Posterior vena cava (tissue), 2 donors: ENCODE measurements at places on chromosomes 2 and 18. TPM values are rescaled to one million over a fixed set of nuclear protein-coding genes. Genes with fewer than 3 reads are reported as not detected.

DNA sequence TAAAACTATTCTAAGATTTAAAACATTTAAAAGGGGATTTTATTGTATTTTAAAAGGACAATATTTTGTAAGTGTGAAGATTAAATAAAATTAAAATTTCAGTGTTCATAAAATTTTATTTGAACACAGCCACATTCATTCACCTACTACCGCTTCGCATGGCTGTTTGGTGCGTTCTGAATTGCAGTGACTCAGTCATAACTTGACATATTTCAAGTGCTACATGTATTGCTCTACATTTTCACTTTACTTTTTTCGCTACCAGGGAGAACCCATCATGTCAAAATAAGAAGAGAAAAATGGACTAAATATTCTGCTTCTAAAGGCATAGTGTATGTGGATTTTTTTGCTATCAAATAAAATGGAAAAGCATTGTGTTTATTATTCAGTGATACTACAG is 8.7 kb downstream of the PTH2R start:
- DNase-seq: no peak

DNA sequence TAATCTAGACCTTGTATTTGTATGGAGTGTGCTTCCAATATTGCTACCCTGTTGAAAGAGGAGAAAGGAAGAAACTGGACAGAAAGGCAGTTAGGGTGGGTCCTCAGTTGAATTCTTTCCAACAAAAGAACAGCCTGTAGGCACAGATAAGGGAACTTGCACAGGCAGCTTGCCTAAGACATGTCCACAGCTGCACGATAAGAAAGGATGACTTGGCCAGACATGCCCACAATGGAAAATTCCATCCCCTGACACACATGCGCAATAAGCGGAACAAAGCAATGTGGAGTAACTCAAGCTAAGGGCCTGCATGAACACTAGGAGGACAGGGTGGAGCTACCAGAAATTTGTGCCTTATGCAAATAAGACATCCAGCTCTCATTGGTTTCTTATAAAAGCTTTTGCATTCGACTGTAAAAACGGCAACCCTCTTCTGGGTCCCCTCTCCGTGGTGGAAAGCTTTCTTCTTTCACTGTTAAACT is 1084.7 kb upstream of the NXPH2 start:
- no peak for DNase-seq

The IL1R1 gene
- total RNA-seq: 189 TPM

- no peak for DNase-seq
Measured at GRCh38 chr2:234705108-234705507, 208.2 kb upstream of the ARL4C start.

GRCh38 chr2:202115479-202115971 is 42.5 kb downstream of the KIAA2012 start:
- DNase-seq: no peak

- peak; percentile 91 for DNase-seq
Measured at GRCh38 chr2:74481961-74482800, 617 bp downstream of the CCDC142 start.

- DNase-seq: no peak
Measured at GRCh38 chr2:2590141-2590540, 259.1 kb upstream of the MYT1L start.

- no peak for DNase-seq
Measured at GRCh38 chr2:195505701-195506100, 151.3 kb upstream of the SLC39A10 start.

The RABL2A gene
- 15.3 TPM for total RNA-seq

DNA sequence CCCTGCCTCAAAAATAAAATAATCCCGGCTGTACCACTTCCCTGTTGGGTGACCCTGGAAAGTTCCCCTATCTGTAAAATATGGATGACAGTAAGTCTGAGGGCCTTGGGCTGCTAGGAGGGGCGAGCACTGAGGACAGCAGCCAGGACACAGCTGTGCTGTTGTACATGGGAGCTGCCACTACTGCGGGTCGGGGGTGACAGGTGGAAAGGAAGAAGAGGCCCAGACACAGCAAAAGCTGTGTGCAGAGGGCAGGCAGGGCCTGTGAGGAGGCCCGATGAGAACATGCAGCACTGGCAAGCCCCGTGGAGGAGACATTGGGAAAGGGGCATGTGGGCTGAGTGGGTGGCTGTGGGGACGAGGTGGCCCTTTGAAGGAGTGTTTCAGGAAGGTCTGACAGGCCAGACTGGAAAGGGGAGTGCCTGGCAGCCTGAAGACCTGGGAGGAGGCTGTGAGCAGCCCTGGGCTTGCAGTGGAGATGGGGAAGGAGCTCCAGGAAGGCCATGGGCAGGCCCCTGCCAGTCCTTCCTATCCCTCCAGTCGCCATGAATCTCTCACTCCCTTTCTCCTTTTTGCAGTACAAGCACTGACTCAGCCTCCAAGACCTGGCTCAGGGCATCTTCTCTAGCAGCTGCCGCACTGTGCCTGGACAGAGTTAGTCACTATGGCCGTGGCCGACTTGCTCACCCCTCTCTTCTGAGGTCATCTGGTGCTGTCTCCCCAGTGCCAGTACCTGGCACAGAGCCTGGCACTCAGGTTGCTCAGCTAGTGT is 28.9 kb upstream of the SEMA4C start:
- DNase-seq: no peak

The RGPD4 gene
- 0.37 TPM for total RNA-seq

DNA sequence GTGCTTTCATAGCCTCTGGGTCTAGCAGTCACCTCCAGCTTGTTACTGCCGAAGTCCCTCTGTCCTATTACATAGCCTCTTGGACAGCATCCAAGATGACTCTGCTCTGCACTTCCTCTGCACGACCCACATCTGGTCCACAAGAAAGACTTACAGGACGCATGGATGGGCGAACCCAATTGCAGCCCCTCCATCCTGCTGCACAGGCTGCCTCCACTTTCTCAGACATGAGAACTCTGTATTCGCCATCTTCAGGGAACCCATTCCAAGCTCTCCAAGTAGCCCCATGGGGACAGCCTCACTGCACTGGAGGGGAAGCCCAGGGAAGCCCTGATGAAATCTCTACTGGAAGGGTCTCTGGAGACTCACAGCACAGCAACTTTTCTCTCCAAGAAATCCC is 172.1 kb downstream of the GFPT1 start:
- no peak for DNase-seq

DNA sequence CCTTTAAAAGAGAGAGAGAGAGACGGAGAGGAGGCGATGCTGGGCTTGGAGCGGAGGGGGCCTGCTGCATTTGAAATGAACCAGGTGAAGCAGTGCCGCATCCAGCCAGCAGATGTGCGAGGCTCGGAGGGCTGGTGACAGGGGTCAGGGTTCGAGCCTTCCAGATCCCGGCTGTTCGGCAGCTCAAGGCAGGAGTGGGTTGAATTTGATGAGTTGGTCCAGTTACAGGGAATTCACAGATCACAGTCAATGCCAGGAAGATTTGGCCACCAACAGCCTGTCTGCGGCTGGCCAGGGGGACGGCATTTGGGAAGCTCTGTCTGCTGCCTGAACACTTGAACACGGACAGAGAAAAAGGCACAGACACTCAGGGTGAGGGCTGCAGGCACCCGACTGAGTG is 48.6 kb downstream of the PTGR3 start:
- no peak for DNase-seq

- DNase-seq: no peak
Measured at GRCh38 chr2:207046724-207047123, 107.4 kb downstream of the CPO start.

The ASAP2 gene
- 28.1 TPM for total RNA-seq

The ST6GAL2 gene
- total RNA-seq: 15.5 TPM

The PTGR3 gene
- 15.8 TPM for total RNA-seq

GRCh38 chr2:69147841-69148533 is 135.0 kb downstream of the ANTXR1 start:
- DNase-seq: no peak

The MTX2 gene
- 20.1 TPM for total RNA-seq

DNA sequence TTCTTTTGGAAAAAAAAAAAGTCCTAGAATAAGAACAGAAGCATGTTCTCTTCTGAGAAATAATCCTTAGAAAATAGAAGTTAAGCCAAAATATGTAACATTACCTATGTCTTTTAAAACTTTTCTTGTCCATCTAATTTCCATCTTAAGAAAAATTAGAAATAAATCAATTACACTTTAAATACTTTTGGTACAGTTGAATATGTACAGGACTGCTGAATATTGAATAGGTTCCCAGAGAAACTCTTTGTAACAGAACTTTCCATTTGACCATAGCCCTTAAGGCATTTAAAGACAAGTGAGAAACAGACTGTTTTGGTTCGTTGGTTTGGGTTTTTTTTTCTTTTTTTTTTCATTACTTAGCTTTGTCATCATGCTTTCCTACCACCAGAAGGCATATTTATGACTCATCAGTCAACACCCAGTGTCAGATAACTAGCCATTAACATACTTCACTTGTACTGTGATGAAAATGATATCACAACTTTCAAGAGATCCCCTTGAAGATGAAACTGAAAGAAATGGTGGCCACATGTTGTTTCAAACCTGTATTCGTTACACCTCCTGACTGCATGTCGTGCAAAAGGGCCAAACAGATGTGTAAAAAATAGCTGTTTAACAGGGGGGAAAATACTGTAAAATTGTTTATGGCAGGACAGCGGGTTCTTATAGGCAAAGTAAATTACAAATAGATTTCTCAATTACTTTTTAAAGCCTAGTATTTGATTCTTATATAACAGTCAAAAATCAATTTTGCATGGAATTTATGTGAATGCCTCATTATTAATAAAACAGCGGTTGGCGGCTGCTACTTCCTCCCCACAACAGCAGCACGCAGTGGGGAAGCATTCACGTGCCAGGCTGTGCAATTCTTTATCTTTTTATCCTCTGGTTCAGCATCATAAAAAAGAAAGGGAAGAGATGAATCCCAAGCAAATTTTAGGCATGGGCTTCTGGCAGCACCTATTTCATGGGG is 280.7 kb upstream of the HNRNPA3 start:
- DNase-seq: no peak

DNA sequence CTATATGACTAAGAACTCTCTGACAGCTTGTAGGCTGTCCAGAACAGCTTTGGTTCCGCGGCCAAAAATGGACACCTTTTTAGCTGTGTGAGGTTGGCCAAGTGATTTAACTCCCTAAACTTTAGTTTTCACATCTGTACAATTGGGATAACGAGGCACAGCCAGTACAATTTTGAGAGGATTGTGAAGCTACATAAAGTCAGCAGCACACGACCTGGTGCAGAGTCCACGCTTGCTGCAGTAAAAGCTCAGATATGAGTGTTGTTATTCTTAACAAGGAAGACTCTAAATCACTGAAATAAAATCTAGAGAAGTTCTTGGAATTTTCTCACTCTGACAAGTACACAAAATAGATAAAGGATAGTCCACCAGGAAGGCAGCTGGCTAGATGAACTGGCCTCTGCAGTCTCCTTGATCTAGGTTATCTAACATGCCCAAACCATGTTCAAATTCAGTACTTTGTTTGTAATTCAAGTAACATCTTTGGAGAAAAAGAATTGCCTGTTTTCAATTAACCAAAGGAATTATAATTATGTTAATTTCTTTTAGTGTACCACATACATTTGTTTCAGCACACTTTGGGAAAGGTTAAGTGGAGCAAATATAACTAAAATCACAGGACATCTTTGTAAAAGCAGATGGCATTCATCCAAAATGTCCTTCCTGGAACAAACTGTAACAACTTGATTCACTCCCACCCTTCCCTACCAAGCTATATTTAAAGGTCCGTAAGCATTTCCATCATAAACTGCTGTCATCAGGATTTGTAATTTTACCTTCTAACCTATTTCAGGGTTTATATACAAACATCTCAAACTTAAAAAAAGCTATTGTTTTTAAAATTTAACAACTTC is 201.7 kb upstream of the STK17B start:
- no peak for DNase-seq

DNA sequence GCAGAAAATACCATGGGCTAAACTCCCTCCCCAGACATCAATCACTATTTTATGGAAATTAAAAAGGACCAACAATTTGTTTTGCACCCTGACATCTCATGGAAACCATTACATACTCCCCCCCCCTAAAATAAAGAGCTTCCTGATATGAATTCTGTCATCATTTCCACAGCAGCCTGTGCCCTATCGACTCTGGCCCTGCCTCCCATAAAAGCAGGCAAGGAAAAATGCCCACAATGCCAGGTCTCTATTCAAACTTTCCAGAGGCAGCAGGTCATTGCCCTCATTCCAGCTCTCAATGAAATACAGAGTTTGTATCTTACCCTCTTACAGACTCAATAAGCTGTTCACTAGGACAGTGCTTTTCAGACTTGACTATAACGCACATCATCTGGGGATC is 254.4 kb upstream of the TANK start:
- no peak for DNase-seq

DNA sequence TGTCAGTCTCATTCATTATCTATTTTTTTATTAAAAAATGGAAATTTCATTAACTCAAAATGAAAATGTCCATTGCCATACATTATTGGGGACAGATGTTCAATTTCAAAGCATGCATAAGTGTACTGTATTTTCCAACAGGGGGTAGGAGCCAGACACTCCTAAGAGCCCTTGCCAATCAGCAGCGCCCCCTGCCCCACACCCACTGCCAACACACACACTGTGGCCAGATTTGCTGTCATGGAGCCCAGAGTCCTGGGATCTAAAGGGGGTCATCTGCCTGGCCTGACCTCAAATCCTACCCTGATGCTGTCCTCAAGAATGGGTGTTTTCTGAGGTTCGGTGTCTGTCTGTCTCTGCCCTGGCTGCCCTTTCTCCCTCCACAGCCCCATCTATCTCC is 162.2 kb upstream of the TWIST2 start:
- DNase-seq: no peak

The INPP5D gene
- total RNA-seq: 14.0 TPM

- DNase-seq: no peak
Measured at GRCh38 chr18:33585431-33585775, 7.4 kb downstream of the ASXL3 start.

The LINC00305 gene
- total RNA-seq: not detected

GRCh38 chr2:25362434-25363145 is 20.9 kb upstream of the DNMT3A start:
- DNase-seq: peak; percentile 88

- DNase-seq: no peak
Measured at GRCh38 chr2:203997980-203998809, 61.6 kb downstream of the ICOS start.

The MGAT4A gene
- total RNA-seq: 36.2 TPM

GRCh38 chr18:69830189-69830588 is 117.5 kb downstream of the CD226 start:
- no peak for DNase-seq

The SERPINB7 gene
- not detected for total RNA-seq
